ENCODE measurements at places on chromosomes 12 and 14. TPM values are rescaled to one million over a fixed set of nuclear protein-coding genes. Genes with fewer than 3 reads are reported as not detected.
A peak's percentile ranks its signal among the peaks of the same experiment; 100 is the strongest.

- DNase-seq, result no peak
Observed at GRCh38 chr14:73717266-73717665, 3.1 kb upstream of the PNMA1 start.

DNA sequence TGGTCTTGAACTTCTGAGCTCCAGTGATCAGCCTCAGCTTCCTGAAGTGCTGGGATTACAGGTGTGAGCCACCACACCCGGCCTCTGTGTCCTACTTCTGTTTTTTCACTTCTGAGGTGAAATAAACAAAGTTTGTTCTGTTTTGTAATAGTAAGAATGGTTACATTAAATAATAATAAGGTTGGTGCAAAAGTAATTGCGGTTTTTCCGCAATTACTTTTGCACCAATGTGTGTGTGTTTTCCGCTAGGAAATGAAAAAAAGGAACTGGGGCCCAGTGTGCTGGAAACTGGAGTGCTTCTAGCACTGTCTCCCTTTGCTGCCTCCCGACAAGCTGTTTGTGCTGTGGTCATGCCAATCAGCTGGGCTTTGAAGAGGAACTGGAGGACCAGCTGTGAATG is 140.9 kb downstream of the NTS start:
- no peak for DNase-seq

- no peak for DNase-seq
Observed at GRCh38 chr12:131123817-131124216, 170.1 kb downstream of the ADGRD1 start.

- no peak for DNase-seq
Observed at GRCh38 chr12:85740186-85740585, 96.0 kb downstream of the RASSF9 start.

DNA sequence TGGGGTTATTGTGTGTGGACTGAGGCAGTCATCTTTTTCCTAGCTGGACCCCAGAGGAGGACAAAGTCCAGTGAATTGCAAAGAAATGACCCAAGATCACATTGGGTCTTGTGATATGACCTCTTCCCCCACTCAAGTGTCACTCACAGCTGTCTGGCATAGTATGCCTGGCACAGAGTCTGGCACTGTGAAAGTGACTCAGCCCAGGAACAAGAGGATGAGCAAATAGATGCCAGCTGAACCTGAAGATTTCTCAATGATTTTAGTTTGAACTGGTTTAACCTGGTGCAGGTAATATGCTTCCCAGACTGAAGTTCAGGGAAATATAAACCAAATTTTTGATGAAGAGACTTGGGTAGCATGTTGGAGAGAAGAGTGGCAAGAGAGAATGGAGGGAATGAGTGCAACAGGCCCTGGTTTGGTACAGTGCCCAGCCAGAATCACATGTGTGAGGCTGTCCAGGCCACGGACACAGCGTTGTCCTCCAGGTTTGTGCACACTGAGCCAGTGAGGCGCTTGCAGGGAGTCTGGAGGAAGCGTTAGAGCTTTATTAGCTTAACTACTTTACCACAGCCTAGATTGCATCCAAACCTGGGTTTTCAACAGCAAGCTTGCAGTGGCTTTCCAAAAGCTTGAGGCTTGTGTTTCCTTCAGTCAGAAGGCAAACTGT is 332.9 kb downstream of the NUAK1 start:
- DNase-seq, result peak; percentile 56

GRCh38 chr14:22551605-22551997 is 37.4 kb downstream of the DAD1 start:
- no peak for DNase-seq

GRCh38 chr14:41604721-41605531 is 1.8 kb upstream of the LRFN5 start:
- no peak for DNase-seq

DNA sequence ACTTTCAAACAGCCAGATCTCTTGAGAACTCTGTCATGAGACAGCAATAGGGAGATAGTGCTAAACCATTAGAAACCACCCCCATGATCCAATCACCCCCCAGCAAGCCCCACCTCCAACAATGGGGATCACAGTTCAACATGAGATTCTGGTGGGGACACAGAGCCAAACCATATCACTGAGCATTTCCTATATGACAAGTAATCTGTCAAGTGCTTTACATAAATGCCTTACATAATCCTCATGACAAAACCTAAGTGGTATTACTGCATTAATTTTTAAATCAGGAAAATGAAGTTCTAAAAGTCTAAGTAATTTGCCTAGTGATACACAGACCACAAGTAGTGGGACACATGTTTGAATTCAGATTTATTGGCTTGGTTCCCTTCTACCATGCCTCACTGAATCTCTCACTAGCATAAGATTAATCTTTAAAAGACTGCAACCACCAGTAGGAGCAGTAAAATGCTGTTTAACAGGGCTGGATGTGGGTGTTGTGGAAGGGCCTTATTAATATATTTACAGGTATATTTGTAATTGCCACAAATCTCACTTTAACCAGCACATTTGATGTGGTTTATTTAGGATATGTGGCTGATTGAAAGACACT is 323.1 kb upstream of the FBXO33 start:
- no peak for DNase-seq

FAM181A gene
- not detected for total RNA-seq

PSEN1 gene
- total RNA-seq, result 64.5 TPM

ALDH2 gene
- not detected for total RNA-seq

SLC7A7 gene
- total RNA-seq, result 0.61 TPM

CRIP1 gene
- not detected for total RNA-seq

PRPH gene
- 1.4 TPM for total RNA-seq

KRT5 gene
- 3,552 TPM for total RNA-seq
